ENCODE measurements at places on chromosomes 7 and 10. TPM values are rescaled to one million over a fixed set of nuclear protein-coding genes. Genes with fewer than 3 reads are reported as not detected.

The H2BK1 gene
- total RNA-seq: not detected

The PAPSS2 gene
- 117 TPM for total RNA-seq

The VSTM4 gene
- total RNA-seq: 6.0 TPM

The INPP5A gene
- 80.8 TPM for total RNA-seq

The MALRD1 gene
- total RNA-seq: 2.4 TPM

The DDC gene
- total RNA-seq: 43.0 TPM

The CC2D2B gene
- not detected for total RNA-seq
